ENCODE measurements at places on chromosomes 11 and 22. TPM values are rescaled to one million over a fixed set of nuclear protein-coding genes. Genes with fewer than 3 reads are reported as not detected.

DNA sequence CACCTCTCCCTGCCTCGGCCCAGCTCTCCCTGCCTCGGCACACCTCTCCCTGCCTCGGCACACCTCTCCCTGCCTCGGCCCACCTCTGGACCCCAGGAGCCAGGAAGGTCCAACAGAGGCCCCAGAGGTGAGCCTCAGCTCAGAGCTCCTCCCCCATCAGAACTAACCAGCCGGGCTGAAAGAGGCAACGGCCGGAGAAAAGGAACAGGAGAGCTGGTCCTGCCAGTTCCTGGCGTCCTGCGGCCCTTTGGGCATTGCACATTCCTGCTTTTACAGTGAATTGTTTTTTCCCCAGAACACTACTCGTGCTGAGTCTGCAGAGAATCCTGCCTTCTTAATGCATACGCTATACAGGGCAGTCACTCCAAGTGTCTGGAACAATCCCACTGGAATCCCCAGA lies 45.8 kb downstream of the LMO1 start:
- no peak for DNase-seq

DNA sequence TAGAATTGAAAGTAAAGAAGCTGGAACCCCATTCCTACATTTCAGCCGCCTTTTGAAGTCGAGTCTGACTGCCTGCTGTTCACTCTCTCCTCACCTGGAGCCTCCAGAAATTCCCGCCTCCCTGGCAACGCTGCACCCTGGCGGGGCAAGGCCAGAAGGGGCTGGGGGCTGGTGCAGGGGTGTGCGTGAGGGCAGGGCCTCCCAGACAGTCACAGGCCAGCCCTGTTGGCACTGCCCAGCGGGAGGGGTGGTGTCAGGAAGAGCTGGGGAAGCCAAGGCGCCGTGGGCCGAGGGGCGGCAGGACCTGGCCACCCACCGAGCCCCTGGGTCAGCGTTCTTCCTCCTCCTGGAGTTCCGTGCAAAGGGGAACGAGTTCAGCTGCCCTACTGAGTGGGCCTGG lies 123.2 kb downstream of the KCNQ1OT1 start:
- no peak for DNase-seq

DNA sequence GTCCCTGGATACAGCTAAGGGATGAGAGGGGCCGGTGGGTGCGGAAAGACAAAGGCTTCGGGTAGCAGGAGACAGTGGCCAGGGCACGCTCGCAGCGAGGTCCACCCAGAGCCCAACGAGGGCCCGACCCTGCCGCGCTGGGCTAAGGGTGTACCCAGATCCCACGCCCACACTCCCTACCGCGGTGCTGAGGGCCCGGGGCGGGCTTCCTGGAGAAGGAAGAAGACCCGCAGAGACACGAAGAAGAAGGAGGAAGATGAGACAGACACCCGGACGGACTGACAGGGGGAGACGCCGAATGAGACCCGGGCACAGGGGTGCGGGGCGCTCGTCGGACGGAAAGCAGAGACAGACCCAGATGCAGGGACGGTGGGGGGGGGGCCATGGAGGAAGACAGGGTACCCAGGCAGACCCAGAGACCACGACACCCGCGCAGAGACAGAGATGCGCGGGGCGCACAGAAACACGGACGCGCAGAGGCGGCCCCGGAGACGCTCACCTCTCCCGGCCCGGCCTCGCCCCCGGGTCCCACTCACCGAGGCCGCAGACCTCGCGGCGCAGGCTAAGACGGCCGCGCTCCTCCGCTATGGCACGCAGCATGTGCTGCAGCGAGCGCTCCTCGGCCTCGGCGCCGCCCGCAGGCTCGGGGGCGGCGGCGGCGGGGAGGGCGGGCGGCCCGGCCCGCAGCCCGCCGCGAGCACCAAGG lies 437 bp downstream of the KIAA0930 start:
- DNase-seq: peak; percentile 58

GRCh38 chr11:57320719-57321387 lies 3.9 kb downstream of the TNKS1BP1 start:
- DNase-seq: no peak

DNA sequence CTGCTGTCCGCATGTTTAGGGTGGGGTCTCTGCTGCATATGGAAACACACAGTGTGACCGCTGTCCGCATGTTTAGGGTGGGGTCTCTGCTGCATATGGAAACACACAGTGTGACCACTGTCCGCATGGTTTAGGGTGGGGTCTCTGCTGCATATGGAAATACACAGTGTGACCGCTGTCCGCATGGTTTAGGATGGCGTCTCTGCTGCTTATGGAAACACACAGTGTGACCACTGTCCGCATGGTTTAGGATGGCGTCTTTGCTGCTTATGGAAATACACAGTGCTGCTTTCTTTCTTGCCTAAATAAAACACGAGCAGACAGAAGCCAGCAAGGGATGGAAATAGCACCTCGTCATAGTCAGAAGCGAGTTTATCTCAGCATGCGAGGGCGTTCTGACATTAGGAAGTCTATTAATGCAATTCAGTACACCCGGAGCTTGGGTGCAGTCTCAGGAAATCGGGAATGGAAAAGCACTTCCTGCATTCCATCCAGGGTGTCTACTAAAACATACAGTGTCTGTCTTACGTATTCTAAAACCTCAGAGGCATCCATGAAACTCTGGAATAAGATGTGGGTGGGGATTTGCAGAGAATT lies 32.6 kb upstream of the TOLLIP start:
- DNase-seq: no peak

The RCOR2 gene
- total RNA-seq: 0.96 TPM

The VSIG2 gene
- total RNA-seq: 0.48 TPM

Data from activated T-cell treated with anti-CD3 and anti-CD28 coated beads, Interleukin-2, amount 50 U/mL, for 72 hours (primary cell).